ENCODE measurements at places on chromosomes 6 and 20.

DNA sequence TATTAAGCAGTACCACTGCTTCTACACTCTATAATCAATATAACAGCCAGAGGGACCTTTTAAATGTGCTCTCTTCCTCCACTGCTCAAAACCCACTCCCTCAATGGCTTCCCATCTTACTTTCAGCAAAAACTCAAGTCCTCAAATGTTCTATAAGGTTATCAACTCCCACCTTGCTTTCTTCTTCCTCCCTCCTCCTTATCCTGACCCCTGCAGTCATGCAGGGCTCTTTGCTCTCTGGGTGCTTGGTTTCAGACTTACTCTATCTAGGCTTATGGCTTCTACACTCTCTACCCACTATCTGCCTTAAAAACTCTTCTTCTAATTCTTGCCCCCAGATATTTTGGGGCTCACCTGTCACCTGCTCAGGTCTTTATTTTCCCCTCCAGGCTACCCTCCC lies 5.3 kb downstream of the ARHGAP18 start:
- DNase-seq: no peak

- DNase-seq: peak; percentile 92
Observed at GRCh38 chr6:166587631-166588413, 1.3 kb upstream of the RAMACL start.

- DNase-seq: no peak
Observed at GRCh38 chr20:54344832-54345231, 130.6 kb upstream of the DOK5 start.

- DNase-seq: peak; percentile 40
Observed at GRCh38 chr6:45741437-45742171, 274.1 kb downstream of the CLIC5 start.

DNA sequence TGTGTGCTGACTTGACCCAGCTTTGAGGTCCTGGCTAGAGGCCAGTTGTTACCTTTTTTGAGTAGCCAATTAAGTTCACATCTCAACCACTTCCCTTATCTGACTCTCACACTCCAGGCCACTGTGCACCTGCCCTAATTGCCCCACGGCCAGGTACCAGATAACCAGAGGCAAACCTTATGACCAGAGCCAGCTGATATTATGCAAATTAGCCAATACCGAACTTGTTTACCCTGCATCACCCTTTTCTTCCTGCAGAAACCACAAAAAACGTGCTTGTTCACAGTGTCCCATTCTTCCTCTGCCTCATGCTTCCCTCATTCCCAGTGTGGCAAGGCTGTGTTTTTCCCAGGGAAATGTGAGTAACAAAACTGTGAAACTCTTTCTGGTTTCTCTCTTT lies 89.3 kb downstream of the HTR1B start:
- DNase-seq: no peak

DNA sequence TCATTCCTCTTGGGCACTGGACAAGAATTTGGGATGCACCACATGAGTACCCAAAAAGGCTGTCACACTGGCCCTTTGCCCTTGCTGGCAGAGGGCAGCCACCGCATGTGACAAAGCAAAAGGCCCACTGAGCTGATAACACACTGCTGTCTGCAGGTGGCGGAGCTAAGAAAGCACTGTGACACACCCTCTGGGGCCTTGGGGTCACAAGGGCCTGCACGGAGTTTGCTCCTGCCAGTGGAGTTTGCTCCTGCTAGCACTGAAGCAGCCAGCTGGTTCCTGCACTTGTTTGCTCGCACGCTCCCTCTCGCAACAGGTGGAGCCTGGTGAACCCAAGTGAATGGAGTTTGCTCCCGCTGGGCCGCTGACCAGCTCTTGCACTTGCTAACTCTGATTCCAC lies 132.6 kb downstream of the LCA5 start:
- no peak for DNase-seq

DNA sequence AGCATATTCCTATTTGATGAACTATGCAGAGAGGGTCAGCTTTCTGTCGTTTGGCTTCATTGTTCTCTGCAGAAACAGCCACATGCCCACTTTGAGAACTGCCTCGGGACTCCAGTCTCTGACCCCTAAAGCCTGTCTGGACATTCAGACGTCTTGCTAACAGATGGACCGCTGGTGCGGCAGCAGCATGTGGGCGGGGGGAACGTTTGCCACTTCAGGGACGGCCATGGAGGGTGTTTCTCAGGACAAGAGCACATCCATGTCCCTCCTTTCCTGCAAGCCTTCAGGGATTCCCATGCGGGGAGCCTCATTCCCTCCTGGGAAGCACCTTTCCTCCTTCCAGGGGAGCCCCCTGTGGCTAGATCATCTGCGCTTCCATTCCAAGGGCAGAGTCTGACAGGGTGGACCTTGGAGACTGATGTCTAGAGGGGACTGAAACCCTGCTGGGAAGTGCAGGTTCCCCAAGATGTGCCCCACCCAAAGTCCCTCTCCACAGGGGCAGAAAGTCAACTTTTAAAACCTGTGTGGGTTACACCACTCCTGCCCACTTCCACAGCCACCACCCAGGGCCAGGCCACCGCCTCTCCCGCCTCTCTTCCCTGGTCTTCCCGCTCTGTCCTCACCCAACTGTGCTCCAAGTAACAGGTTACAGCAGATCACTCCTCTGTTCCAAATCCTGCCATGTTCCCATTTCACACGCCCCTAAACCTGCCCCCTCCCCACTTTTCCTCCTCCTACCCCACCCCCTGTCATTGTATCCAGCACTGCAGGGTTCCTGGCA lies 94.8 kb upstream of the PMEPA1 start:
- no peak for DNase-seq

DNA sequence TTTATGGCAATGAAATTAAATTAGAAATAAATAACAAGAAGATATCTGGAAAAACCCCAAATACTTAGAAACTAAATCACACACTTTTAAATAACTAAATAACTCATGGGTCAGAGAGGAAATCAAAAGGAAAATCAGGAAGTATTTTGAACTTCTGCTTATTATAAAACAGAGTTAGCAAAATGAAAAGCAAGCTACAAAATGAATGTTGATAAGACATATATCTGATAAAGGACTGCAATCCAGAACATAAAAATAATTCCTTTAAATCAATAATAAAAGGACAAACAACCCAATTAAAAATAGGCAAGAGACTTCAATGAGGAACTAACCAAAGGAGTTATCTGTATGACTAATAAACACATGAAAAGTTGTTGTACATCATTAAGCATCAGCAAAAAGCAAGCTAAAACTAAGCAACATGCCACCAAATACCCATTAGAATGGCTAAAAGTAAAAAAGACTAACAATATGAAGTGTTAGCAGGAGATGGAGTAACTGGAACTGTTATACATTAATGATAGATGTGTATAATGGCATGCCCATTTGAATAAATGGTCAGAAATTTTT lies 38.9 kb upstream of the STMND1 start:
- no peak for DNase-seq

- no peak for DNase-seq
Observed at GRCh38 chr6:18148304-18149025, 6.4 kb downstream of the TPMT start.

- no peak for DNase-seq
Observed at GRCh38 chr6:144535630-144536029, 250.5 kb downstream of the UTRN start.

DNA sequence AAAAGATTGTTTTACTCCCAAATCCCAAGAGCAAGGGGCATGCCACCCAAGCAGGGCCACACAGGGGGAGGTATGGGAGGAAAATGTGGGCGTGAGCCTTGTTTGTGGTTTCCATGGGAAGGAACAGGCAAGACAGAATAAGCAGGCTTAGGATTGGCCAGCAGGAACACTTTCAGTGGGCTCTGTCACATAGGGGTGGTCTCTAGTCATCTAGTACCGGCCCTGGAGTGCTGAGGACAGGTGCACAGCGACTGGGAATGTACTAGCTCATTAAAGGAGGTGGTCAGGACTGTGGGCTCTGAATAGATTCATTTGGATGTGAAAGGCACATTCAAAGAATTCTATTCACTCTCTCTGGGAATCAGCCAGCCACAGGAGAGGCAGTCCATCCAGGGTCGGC lies 175.6 kb downstream of the TBC1D7 start:
- DNase-seq: no peak

DNA sequence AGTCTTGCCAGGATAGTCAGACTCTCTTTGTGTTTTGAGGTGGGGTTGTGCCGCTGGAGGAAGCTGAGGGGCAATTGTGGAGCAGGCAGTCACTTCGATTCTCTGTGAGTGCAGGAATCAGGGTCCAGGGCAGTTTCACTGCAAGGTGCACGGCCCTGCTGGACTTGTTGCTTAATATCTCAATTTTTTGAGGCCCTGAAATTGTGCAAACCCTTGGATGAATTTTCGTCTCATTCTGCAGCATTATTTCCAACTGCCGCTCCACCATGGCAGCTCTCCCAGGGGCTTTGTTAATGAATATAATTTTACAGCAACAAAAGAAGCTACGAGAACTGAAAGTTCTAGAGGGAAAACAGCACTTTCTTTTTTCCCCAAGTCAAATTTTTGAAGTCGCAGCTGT lies 531.9 kb downstream of the QKI start:
- no peak for DNase-seq

- DNase-seq: no peak
Observed at GRCh38 chr6:138970159-138970558, 17.9 kb downstream of the REPS1 start.

- no peak for DNase-seq
Observed at GRCh38 chr20:32188376-32189122, 19.0 kb downstream of the PLAGL2 start.

DNA sequence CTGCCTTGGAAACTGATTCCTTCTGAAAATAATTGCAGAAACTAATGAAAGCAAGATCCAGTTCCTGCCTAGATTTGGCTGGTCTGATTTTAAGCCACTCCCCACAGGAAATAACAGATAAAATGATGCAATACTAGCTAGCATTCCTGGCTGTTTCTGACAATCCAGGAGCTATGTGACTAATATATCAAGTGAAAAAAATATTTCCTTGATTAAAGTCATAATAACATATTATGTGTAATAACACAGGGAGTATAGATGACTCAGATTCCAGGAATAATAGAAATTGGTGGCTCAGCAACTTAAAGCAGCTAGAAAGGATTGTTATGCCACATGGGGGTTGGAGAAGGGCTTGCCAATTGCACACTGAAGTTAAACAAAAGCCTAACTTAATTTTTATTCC lies 182.7 kb upstream of the SALL4 start:
- DNase-seq: no peak

- no peak for DNase-seq
Observed at GRCh38 chr6:143966312-143966711, 41.7 kb downstream of the PLAGL1 start.

DNA sequence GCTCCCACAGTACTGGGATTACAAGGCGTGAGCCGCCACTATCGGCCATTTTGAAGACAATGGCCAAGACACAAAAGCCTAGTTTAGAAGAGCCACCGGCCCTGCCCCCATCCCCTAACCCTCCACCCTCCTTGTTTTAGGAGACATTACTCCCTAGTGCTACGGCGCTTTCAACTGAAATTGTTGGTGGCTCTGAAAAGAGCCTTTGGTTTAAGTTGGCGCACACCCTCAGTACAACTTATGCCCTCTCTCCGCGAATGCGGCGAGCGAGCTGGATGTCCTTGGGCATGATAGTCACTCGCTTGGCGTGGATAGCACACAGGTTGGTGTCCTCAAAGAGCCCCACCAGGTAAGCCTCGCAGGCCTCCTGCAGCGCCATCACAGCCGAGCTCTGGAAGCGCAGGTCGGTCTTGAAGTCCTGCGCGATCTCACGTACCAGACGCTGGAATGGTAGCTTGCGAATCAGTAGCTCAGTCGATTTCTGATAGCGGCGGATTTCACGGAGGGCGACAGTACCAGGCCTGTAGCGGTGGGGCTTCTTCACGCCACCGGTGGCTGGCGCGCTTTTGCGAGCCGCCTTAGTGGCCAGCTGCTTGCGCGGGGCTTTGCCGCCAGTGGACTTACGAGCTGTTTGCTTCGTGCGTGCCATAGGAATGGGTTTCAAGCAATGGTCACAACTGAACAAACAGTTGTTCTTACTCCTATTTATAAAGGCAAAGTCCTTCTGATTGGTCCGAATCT lies 114.9 kb upstream of the BTN3A2 start:
- peak; percentile 72 for DNase-seq

- no peak for DNase-seq
Observed at GRCh38 chr6:112640891-112641290, 293.8 kb downstream of the RFPL4B start.

GRCh38 chr6:117907601-117908245 lies 659 bp downstream of the SLC35F1 start:
- DNase-seq: no peak

- DNase-seq: no peak
Observed at GRCh38 chr6:113187661-113188060, 669.5 kb upstream of the MARCKS start.

GRCh38 chr20:47676912-47677634 lies 108.2 kb downstream of the SULF2 start:
- no peak for DNase-seq

DNA sequence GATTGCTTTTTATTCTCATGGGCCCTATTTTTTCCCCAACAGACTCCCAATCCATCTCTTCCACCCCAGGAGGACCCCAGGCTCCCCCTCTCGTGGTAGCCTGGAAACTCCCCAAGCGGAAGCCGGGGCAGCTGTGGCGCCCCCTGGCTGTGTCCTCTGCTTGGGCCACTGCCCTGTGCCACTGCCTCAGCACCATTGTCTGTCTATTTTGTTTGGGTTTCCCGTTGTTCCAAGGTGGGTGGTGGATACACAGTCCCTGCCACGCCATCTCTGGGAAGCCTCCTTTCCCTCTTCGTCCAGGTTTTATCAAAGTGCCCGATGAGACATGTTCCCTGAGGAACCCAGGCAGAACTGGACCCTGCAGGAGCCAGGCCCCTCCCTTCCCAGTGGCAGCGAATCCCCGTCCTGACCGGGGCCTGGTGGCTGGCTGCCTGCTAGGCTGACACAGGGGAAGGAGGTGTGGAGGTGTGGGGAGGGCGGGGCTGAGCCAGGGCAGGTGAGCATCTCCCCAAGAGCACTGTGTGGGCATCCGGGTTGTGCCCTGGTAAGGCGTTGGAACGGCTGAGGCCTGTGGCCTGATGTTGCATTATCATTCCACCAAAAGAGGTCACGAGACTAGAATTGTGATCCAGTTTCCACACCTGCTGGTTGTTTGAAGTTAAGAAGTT lies 228.2 kb downstream of the CDH4 start:
- DNase-seq: no peak

- DNase-seq: no peak
Observed at GRCh38 chr6:37936150-37936549, 116.6 kb downstream of the ZFAND3 start.

GRCh38 chr6:26260725-26261490 lies 104.1 kb upstream of the BTN3A2 start:
- DNase-seq: no peak

DNA sequence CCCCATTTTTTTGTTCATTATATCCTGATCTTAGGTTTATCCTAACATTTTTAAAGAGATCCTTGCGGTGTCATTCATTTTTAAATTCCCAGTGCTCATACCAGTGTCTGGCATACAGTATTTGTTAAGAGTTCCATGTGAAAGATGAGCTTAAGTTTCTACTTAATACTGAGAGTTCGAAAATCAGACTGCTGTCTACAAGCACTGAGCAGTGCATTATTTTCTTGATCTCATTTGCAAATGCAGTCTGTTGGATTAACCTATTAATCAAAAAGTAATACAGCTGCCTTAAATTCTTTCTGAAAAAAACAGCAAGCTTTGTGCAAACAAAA lies 663 bp downstream of the COQ3 start:
- DNase-seq: no peak

- DNase-seq: no peak
Observed at GRCh38 chr6:44681761-44682160, 294.3 kb downstream of the CDC5L start.

- no peak for DNase-seq
Observed at GRCh38 chr6:45898941-45899682, 116.5 kb downstream of the CLIC5 start.

- no peak for DNase-seq
Observed at GRCh38 chr6:144268794-144269349, 16.3 kb upstream of the UTRN start.

GRCh38 chr6:79127660-79128059 lies 49.6 kb upstream of the PHIP start:
- peak; percentile 17 for DNase-seq

All from NAMALWA (cell line).